ENCODE measurements at places on chromosomes 4 and X.

GRCh38 chr4:95516528-95517017, 32.2 kb downstream of the UNC5C start:
- no peak for DNase-seq

DNA sequence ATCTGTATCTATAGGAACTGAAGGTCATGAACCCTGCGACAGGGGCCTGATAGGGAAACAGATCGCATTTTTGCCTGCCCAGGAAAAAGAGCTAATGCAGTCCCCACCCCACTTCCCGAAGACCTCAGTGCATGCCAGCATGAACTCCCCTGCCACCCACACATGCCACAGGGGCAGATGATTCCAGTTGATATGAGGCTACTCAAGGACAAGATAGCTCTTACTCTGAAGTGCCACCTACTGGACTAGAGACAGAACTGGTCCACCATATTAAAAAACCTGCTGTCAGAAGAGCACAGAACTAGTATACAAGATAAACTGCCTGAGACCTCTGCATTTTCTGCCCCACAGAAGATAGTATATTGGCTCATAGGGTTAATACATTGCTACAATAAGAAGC, 68.0 kb downstream of the YIPF7 start:
- no peak for DNase-seq

GRCh38 chr4:3655963-3656362, 110.2 kb upstream of the ADRA2C start:
- no peak for DNase-seq

DNA sequence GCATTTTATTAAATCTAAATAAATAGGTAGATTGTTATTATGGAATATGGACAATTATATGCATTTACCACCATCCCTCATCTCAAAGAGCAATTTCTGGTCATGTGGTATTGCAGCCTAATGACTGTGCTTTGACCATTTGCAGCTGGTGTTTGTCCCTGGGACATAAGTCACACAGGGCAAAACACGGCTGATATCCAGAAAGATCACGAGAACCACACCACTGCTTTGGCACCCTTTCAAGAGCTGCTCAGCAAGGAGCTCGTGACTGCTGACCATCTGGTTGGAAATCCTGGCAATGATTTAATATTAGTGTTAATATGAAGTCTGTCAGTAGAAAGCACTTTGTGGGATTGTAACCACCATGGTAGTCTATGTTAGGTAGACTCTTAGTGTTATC, 545.0 kb downstream of the GBA3 start:
- DNase-seq = no peak

GRCh38 chrX:14496674-14497073, 32.7 kb upstream of the GLRA2 start:
- DNase-seq = no peak

- DNase-seq = no peak
Observed at GRCh38 chr4:140052050-140052449, 101.9 kb downstream of the MAML3 start.
